HT1080 (cell line): ENCODE measurements at places on chromosomes 16 and 17. TPM values are rescaled to one million over a fixed set of nuclear protein-coding genes. Genes with fewer than 3 reads are reported as not detected.

Gene TNFSF13
- total RNA-seq, result 0.37 and 0.63 TPM in 2 replicates

Gene ASGR1
- total RNA-seq, result 2.8 and 4.0 TPM in 2 replicates

Gene ODF4
- not detected in 2 replicates for total RNA-seq

Gene USP6
- under 0.01 TPM in 1 of 2 replicates, not detected in the other for total RNA-seq

Gene FAHD1
- 78.8 and 81.1 TPM in 2 replicates for total RNA-seq

Gene JPT2
- 87.1 and 111 TPM in 2 replicates for total RNA-seq

Gene KIF2B
- total RNA-seq, result 0.17 TPM in 1 of 2 replicates, not detected in the other

Gene FNDC8
- total RNA-seq, result not detected in 2 replicates

Gene DNAH17
- total RNA-seq, result not detected in 2 replicates

Gene XAF1
- total RNA-seq, result not detected in 2 replicates

Gene CCL7
- not detected in 2 replicates for total RNA-seq

Gene TMEM132E
- total RNA-seq, result not detected in 2 replicates

Gene SLC47A1
- total RNA-seq, result not detected in 2 replicates

Gene TP53TG3B
- total RNA-seq, result 1.8 TPM in 1 of 2 replicates, not detected in the other

Gene ZNF423
- total RNA-seq, result not detected in 2 replicates

Gene CORO1A
- total RNA-seq, result 7.1 and 9.1 TPM in 2 replicates

Gene CRYM
- 0.27 TPM in 1 of 2 replicates, not detected in the other for total RNA-seq

Gene HEATR9
- not detected in 2 replicates for total RNA-seq

Gene ODAD4
- 0.10 TPM in 1 of 2 replicates, not detected in the other for total RNA-seq

Gene TSR1
- 144 and 165 TPM in 2 replicates for total RNA-seq

Gene SNX20
- not detected in 2 replicates for total RNA-seq

Gene IKZF3
- total RNA-seq, result not detected in 2 replicates

Gene MYL11
- not detected in 2 replicates for total RNA-seq

Gene TTYH2
- 0.40 and 1.3 TPM in 2 replicates for total RNA-seq

Gene TNP2
- not detected in 2 replicates for total RNA-seq

Gene SLC26A11
- total RNA-seq, result 1.5 and 4.0 TPM in 2 replicates

Gene SETD1A
- total RNA-seq, result 3.1 and 5.3 TPM in 2 replicates

Gene PRSS27
- not detected in 2 replicates for total RNA-seq
